ENCODE measurements at places on chromosomes 1 and 21.

DNA sequence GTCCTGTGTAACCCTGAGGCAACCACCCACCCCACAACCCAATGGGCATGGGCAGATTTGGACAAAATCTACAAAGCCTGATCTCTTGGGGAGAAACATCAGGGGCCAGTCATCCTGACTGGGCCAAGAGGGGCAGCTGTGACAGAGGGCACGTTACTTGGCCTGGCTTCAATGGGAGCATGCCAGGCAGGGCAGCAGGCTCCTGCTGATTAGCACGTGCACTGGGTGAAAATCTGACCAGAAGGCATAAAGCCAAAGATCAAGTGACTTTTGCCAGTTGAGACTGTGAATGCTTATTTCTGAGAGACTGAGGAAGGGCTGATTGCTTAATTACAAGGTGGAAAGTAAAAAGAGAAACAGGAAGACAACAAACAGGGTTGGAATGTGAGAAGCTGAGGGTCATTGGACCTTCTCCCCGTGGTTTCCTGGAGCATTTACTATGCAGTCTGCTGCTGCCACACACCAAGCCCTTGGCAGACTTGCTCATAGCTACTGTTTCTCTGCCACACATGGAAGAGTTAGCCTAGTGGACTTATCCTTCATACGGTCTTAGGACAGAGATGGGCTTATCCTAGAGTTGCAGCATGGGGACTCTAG lies 39.8 kb upstream of the TNR start:
- H3K36me3 ChIP-seq = no peaks in the 10 kb centered on the region
- H3K4me3 ChIP-seq = no peak overlapping the region
- no peak for DNase-seq
- no peak overlapping the region for H3K27ac ChIP-seq
- no peaks in the 10 kb centered on the region for H3K27me3 ChIP-seq

DNA sequence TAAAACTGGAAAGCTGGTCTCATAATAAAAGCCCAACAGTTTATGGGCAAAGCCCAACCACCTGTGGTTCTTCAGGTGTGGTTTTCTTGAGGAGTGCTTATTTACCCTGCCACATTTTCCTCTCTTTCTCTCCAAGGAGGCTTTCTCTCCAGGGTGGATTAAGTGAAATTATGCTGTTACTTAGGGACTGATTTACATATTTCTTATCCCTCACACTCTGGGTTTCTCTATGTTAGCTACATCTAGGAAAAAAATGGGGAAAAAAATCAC lies 4.8 kb downstream of the TBX19 start:
- DNase-seq = no peak
- no peak overlapping the region for H3K4me3 ChIP-seq
- no peaks in the 10 kb centered on the region for H3K27me3 ChIP-seq
- no peak overlapping the region for H3K27ac ChIP-seq
- H3K36me3 ChIP-seq = no peaks in the 10 kb centered on the region

DNA sequence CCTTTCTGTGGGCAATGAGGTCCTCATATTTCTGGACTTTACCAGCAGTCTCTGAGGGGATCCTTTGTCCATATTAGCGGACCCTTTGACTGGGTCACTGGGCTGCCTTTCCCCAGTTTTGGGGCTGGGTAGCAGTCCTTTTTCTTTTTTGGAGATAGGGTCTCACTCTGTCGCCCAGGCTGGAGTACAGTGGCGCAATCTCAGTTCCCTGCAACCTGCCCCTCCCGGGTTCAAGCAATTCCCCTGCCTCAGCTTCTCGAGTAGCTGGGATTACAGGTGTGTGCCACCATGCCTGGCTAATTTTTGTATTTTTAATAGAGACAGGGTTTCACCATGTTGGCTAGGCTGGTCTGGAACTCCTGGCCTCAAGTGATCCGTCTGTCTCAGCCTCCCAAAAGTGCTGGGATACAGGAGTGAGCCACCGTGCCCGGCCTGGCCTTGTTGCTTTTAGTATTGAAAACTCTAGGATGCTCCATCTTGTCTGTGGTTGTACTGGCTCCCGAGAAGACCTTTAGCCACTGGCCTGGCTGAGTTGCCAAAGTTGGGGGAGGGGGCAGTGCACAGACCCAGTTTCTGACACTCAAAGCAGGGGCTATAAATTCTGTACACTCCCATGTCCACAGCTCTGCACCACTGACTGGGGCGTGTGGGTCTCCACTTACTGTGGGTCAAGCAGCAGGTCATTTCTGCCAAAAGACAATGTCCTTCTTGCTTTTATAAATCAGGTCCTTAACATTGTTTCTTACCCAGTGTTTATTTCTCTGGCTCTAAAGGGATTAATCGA lies 33.1 kb downstream of the MAN1C1 start:
- no peak overlapping the region for H3K27ac ChIP-seq
- H3K4me3 ChIP-seq = no peak overlapping the region
- H3K4me1 ChIP-seq = no peaks in the 10 kb centered on the region
- peaks cover 4% of the 10 kb centered on the region for H3K36me3 ChIP-seq
- DNase-seq = no peak
- H3K27me3 ChIP-seq = no peaks in the 10 kb centered on the region

GRCh38 chr1:76135835-76136234 lies 61.3 kb downstream of the ST6GALNAC3 start:
- H3K27me3 ChIP-seq = no peaks in the 10 kb centered on the region
- peaks cover 13% of the 10 kb centered on the region for H3K4me1 ChIP-seq
- H3K27ac ChIP-seq = no peak overlapping the region
- DNase-seq = no peak

DNA sequence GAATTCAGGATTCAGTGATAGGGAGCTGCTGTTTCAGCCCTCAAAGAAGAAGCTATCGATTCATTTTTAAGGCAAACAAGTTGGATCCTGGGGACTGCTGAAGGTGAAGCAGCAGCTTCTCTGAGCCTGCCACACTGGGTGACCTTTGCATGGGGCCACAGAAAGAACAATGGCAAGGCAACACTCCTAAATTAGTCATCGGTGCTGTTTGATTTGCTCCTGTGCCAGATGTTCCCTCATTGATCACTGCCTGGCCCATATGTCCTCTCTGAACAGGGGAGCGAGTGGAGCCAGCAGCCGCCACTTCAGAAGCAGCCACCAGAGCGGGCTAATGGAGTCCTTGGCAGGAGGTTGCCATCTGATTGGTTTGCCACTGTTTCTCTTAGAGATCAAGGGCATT lies 391.5 kb downstream of the NTNG1 start:
- no peaks in the 10 kb centered on the region for H3K36me3 ChIP-seq
- H3K27ac ChIP-seq = no peak overlapping the region
- no peak for DNase-seq
- H3K4me1 ChIP-seq = no peaks in the 10 kb centered on the region
- H3K4me3 ChIP-seq = no peak overlapping the region

GRCh38 chr1:25818569-25818968 lies 1.2 kb upstream of the MTFR1L start:
- peak overlapping the region; percentile 90 for H3K4me3 ChIP-seq
- H3K27ac ChIP-seq = peak overlapping the region; percentile 94
- H3K27me3 ChIP-seq = no peaks in the 10 kb centered on the region

GRCh38 chr1:19918057-19918456 lies 5.4 kb downstream of the PLA2G2E start:
- no peak overlapping the region for H3K27ac ChIP-seq
- no peaks in the 10 kb centered on the region for H3K27me3 ChIP-seq
- H3K4me1 ChIP-seq = no peaks in the 10 kb centered on the region
- no peak overlapping the region for H3K4me3 ChIP-seq
- peak; percentile 58 for DNase-seq
- peaks cover 6% of the 10 kb centered on the region for H3K36me3 ChIP-seq

DNA sequence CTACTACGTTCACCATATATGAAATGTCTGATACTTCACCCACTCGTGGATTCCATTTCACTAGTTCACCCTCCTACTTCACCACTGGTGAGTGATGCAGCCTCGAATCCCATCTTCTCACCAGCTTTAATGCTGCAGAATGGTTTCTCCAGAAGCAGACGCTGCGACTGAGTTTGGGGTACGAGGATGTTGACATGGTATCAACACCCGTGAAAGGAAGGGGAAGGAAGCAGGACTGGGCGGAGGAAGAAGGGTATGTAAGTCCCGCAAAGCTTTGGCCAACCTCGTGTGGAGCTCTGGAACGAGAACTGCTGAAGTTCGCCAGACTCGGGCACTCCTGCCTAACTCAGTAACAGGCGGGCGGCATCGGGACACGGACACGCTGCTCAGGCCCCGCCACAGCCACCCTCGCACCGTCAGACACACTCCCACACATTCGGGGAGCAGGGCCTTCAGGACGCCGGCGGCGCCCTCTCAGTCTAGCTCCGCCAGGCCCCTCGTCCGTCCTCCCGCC lies 833 bp upstream of the DIP2A start:
- H3K27me3 ChIP-seq = no peaks in the 10 kb centered on the region
- H3K27ac ChIP-seq = peak overlapping the region; percentile 92
- no peaks in the 10 kb centered on the region for H3K36me3 ChIP-seq
- peak overlapping the region; percentile 82 for H3K4me3 ChIP-seq

- H3K4me1 ChIP-seq = peaks cover 15% of the 10 kb centered on the region
- H3K36me3 ChIP-seq = no peaks in the 10 kb centered on the region
- DNase-seq = peak; percentile 60
- H3K27me3 ChIP-seq = no peaks in the 10 kb centered on the region
Observed at GRCh38 chr1:95041491-95042165, 31.1 kb downstream of the ALG14 start.

DNA sequence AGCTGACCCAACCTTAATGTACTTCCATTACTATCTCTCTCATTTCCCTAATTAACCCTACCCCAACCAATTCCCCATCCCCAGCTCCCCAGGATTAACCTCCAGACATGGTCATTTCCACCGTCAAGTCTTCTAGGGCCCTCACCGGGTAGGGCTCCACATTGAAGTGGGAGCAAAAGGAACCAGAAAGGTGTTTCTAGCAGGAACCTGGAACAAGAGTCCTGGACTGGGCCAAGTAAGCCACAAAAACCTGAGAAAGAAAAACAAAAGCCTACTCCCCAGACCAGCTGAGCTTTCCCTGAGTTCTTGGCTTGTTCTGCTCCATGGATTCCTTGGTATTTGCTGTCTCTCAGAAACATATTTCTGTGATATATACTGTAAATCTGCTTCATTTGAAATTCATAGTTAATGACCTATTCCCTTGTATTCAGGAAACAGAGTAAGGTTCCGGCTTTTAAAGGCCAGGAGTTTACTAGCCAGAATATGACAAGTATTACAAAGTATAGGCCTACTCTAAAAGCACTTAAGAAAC lies 58.4 kb downstream of the SYF2 start:
- no peak overlapping the region for H3K27ac ChIP-seq
- DNase-seq = no peak
- no peaks in the 10 kb centered on the region for H3K4me1 ChIP-seq

GRCh38 chr1:224582041-224582440 lies 34.1 kb upstream of the CNIH3 start:
- no peak overlapping the region for H3K4me3 ChIP-seq
- H3K27ac ChIP-seq = no peak overlapping the region
- H3K4me1 ChIP-seq = no peaks in the 10 kb centered on the region

DNA sequence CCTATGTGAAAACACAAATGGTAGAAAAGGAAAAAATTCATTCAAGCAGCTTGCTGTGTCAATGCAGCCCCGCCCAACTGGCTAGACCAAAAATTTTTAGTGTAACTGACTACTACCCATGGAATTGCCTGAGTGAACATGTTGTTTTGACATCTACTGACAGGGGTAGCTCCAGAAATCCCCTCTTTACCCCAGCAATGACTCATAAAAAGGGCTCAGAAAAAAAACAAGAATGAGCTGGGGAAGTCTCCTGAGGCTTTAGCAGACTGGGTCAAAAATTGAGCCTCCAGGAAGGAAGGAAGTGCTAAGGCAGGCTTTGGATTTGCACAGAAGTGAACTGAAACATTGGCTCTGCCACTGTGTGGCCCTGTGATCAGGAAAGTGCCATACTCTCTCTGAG lies 24.4 kb upstream of the FGGY start:
- no peak for DNase-seq
- H3K4me1 ChIP-seq = no peaks in the 10 kb centered on the region
- H3K36me3 ChIP-seq = no peaks in the 10 kb centered on the region
- no peak overlapping the region for H3K27ac ChIP-seq
- no peaks in the 10 kb centered on the region for H3K27me3 ChIP-seq

DNA sequence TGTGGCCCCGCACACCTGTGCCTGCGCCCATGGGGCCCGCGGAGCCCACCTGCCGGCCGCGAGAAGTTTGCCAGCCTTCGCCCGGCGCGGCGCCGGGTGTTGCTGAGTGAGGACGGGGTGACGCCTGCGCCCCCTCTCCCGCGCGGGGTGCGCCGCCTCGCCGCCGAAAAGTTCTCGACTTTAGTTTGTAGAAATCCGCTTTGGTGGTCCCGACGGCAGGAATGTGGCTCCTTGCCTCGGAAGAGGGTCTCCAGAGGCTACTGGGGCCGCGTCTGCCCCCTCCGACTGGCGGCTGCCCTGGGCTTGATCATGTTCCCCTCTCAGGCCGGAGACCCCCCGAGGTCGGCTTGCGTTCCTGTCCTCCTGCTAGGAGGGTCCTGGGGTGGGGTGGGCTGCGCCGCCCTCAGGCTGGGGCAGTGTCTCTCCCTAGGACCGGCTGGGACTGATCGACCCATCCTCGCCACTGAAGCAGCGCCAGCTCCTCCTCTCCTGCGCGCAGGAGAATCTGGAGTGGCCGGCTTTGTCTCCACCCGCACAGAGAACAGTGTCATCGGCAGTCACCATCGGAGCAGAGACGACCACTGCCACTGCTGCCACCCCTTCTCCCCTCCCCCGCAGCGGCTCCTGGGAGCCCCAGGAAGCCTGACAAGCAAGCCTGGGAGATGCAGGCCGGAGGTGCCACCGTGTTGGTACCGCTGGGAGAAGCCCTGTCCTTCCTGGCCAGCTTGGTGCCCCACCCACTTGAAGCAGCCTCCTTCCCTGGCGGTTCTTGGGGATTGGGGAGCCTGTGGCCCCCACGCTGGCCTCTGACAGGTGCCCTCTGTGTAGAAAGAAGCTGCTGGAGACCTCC lies 553 bp upstream of the SLC30A2 start:
- H3K4me3 ChIP-seq = peak overlapping the region; percentile 24
- DNase-seq = no peak
- H3K36me3 ChIP-seq = no peaks in the 10 kb centered on the region
- peaks cover 24% of the 10 kb centered on the region for H3K27me3 ChIP-seq
- no peak overlapping the region for H3K27ac ChIP-seq

- DNase-seq = no peak
- no peaks in the 10 kb centered on the region for H3K4me1 ChIP-seq
- no peaks in the 10 kb centered on the region for H3K36me3 ChIP-seq
- H3K4me3 ChIP-seq = no peak within 1 kb of the TSS
- no peaks in the 10 kb centered on the region for H3K27me3 ChIP-seq
- H3K27ac ChIP-seq = no peak within 1 kb of the TSS
Observed at GRCh38 chr1:67166196-67166595, at the start of gene IL23R. IL23R (plus strand) TSS chr1:67166454; CDS start chr1:67168121, 1,667 bp downstream.

- H3K27me3 ChIP-seq = no peaks in the 10 kb centered on the region
- H3K27ac ChIP-seq = peak overlapping the region; percentile 31
- H3K36me3 ChIP-seq = no peaks in the 10 kb centered on the region
- no peak for DNase-seq
- peaks cover 16% of the 10 kb centered on the region for H3K4me1 ChIP-seq
Observed at GRCh38 chr1:232978091-232978634, 27.8 kb downstream of the NTPCR start.

DNA sequence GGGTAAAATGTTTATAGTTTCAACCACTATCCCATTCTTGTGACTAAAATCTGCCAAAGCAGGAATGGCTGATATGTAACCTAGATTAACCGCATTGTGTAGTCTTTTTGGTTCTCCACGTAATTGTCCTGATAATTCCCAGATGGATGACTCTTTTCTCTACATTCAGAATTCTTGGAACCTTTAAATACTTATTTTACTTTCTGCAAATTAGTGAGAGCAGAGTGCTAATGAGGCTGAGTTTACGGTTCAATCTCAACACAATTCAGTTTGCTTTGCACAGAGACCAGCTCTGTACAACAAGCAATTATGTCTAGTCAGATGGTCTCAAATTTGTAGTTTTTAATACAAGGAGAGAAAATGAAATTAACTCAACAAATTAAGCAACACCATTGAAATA lies 9.1 kb downstream of the CRB1 start:
- H3K4me3 ChIP-seq = no peak overlapping the region
- H3K4me1 ChIP-seq = no peaks in the 10 kb centered on the region
- H3K27ac ChIP-seq = no peak overlapping the region
- no peaks in the 10 kb centered on the region for H3K27me3 ChIP-seq
- DNase-seq = no peak
- no peaks in the 10 kb centered on the region for H3K36me3 ChIP-seq

All from upper lobe of left lung (tissue), 6 donors.